GM04504 (cell line): ENCODE measurements at places on chromosomes 2 and 18.

GRCh38 chr2:237231593-237231992 lies 145.9 kb downstream of the COPS8 start:
- DNase-seq, result no peak

- DNase-seq, result no peak
Observed at GRCh38 chr2:219300022-219300421, 9.2 kb downstream of the PTPRN start.

DNA sequence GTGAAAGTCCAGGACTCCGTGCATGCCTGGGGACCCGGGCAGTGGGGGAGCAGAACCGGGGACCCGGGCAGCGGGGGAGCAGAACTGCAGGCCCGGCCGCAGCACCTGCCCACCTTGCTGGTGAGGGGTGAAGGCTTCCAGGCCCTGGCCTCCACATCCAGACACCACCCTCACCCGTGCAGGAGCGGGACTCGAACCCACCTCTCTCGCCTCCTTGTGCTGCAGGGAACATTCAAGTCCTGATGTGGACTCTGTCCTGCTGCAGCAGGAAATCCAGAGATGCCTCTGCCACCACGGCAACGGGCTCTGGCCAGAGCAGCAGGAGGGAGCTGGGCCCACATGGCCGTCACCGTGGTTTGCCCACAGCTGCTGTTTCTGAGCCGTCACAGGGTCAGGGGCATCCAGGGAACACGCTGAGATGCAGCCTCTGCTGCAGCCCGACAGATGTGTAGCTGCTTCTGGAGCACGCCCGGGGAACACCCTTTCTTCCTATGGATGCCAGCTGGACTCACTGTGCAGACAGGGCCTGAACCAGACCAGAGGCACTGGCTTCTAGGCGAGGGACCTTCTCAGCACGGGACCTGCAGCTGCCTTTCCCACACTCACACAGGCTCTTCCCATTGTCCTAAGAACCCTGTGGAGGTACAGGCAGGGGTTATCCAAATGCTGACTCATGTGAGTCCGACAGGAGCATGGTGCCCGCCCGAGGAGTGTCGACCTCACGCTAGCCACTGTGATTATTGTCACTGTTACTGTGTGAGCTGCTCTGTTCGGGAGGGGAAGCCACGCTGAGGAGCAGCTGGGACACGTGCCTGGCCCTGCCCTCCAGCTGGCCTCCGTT lies 89.2 kb upstream of the CTDP1 start:
- no peak for DNase-seq

GRCh38 chr18:3411327-3411726 lies 38.6 kb upstream of the TGIF1 start:
- DNase-seq, result no peak
